Tibial nerve (tissue), 4 donors: ENCODE measurements at places on chromosomes 11 and 22. TPM values are rescaled to one million over a fixed set of nuclear protein-coding genes. Genes with fewer than 3 reads are reported as not detected.

DNA sequence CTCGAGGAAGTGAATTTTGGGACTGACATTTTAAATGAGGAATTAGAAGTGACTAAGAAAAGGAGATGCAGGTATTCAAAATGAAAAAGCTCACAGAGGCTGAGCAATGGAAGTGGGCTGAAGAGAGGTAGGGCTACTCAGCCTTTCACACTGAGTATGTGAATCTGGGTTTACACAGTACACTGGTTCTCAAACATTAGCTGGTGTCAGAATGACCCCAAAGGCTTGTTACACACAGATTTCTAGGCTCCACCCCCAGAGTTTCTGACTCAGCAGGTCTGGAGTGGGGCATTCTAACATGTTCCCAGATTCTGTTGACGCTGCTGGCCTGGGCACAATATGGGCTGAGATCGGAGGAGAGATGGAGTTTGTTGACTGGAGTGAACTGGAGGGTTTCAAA is 32.8 kb downstream of the CADM1 start:
- H3K36me3 ChIP-seq = no peaks in the 10 kb centered on the region
- DNase-seq = no peak
- no peaks in the 10 kb centered on the region for H3K27me3 ChIP-seq
- H3K27ac ChIP-seq = peak overlapping the region; percentile 53

- peaks cover 31% of the 10 kb centered on the region for H3K27me3 ChIP-seq
- H3K36me3 ChIP-seq = no peaks in the 10 kb centered on the region
- no peak for DNase-seq
- H3K4me1 ChIP-seq = no peaks in the 10 kb centered on the region
- no peak overlapping the region for H3K4me3 ChIP-seq
- no peak overlapping the region for H3K27ac ChIP-seq
These were observed 25.8 kb upstream of the CACNG2 start for GRCh38 chr22:36729321-36729720.

DNA sequence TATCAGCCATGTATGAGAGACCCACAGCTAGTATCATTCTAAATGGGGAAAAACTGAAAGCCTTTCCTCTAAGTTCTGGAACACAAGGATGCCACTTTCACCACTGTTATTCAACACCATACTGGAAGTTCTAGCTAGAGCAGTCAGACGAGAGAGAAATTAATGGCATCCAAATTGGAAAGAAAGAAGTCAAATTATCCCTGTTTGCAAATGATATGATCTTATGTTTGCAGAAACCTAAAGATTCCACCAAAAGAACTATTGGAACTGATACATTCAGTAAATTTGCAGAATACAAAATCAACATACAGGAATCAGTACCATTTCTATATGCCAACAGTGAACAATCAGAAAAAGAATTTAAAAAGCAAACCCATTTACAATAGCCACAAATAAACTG is 226.0 kb downstream of the TRPC6 start:
- H3K27ac ChIP-seq = no peak overlapping the region
- no peaks in the 10 kb centered on the region for H3K4me1 ChIP-seq
- H3K4me3 ChIP-seq = no peak overlapping the region
- H3K27me3 ChIP-seq = no peaks in the 10 kb centered on the region

- H3K36me3 ChIP-seq = no peaks in the 10 kb centered on the region
- H3K27ac ChIP-seq = no peak overlapping the region
- no peak for DNase-seq
These were observed 253.1 kb upstream of the B3GAT1 start for GRCh38 chr11:134665188-134665535.

GRCh38 chr11:75572744-75573143 is 10.7 kb downstream of the SERPINH1 start:
- H3K4me3 ChIP-seq = no peak overlapping the region
- H3K27me3 ChIP-seq = no peaks in the 10 kb centered on the region
- H3K36me3 ChIP-seq = peaks cover 16% of the 10 kb centered on the region
- no peak for DNase-seq
- peaks cover 43% of the 10 kb centered on the region for H3K4me1 ChIP-seq

GRCh38 chr11:16787035-16787742 is 48.7 kb downstream of the C11orf58 start:
- no peak overlapping the region for H3K27ac ChIP-seq
- no peaks in the 10 kb centered on the region for H3K4me1 ChIP-seq
- H3K27me3 ChIP-seq = no peaks in the 10 kb centered on the region

DNA sequence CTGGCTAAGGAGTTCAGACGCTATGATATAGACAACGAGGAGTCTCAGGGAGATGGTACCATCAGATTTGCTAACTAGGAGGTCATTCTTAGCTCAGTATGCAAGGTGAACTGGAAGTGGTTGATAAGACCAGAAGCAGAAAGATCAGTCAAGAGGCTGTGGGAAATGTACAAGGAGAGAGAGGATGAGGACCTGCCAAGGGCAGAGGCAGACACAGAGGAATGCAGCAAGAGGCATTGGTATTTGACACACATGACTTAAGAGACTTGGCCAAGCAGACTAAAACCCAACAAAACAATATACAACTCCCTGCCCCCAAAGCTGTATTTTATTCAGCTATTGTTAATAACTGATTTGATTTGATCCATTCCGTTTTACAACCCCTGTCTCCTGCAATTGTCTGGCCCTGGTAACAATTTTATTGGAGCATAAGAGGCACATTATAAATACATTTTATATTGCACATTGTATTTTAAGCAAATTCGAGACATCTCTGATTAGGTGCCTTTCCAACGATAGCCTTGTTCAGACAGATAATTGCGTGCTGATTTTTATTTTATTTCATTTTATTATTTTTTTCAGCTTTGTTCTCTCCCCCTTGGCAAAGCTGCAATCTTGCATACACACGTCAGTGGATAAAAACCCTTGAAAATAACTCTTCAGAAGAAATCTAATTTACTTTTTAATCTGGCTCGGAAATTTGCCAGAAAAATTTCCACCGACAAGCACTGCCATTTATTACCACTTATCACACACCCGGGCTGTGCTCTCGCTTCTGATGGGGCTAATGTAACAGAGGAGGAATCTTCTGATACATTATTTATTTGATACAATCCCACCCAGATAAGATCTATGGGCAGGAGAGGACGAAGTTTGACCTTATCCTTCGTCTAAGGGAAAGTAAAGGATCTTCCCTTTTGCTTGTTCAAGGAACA is 237.8 kb downstream of the NXPE2 start:
- H3K27ac ChIP-seq = no peak overlapping the region
- H3K27me3 ChIP-seq = no peaks in the 10 kb centered on the region
- DNase-seq = no peak
- no peaks in the 10 kb centered on the region for H3K36me3 ChIP-seq
- no peak overlapping the region for H3K4me3 ChIP-seq

DNA sequence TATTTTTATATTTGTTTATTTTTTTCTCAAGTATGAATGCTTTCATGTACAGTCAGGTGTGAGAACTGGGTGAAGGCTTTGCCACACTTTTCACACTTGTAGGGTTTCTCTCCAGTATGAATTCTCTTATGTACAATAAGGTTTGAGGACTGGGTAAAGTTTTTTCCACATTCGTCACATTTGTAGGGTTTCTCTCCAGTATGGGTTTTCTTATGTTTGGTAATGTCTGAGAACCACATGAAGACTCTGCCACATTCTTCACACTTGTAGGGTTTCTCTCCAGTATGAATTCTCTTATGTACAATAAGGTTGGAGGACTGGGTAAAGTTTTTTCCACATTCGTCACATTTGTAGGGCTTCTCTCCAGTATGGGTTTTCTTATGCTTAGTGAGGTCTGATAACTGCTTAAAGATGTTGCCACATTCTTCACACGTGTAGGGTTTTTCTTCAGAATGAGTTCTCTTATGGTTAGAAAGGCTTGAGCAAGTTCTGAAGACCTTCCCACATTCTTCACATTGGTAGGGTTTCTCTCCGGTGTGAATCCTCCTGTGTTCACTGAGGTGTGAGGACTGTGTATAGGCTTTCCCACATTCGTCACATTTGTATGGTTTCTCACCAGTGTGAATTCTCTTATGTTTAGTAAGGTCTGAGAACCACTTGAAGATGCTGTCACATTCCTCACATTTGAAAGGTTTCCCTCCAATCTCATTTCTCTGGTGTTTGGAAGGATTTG is 19.7 kb downstream of the ZNF195 start:
- no peak overlapping the region for H3K27ac ChIP-seq
- H3K4me1 ChIP-seq = no peaks in the 10 kb centered on the region
- no peak overlapping the region for H3K4me3 ChIP-seq
- peaks cover 88% of the 10 kb centered on the region for H3K36me3 ChIP-seq

DNA sequence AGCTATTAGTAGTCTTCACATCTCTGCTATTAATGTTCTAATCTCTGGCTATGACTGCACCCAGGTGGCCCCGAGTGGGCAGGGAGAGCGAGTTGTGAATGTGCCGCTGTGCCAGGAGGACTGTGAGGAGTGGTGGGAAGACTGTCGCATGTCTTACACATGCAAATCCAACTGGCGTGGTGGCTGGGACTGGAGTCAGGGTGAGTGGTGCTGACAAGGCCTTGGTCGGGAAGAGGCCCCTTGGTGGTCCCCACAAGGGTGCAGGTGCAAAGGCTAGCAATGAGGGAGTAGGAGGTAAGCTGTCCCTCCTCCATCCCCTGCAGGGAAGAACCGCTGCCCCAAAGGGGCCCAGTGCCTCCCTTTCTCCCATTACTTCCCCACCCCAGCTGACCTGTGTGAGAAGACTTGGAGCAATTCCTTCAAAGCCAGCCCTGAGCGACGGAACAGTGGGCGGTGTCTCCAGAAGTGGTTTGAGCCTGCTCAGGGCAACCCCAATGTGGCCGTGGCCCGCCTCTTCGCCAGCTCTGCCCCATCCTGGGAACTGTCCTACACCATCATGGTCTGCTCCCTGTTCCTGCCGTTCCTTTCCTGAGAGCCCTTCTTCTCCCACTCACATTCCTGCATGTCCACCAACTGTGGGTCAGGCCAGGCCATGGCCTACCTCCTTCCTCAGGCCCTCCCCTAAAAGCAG is 2.9 kb downstream of the IZUMO1R start:
- no peaks in the 10 kb centered on the region for H3K27me3 ChIP-seq
- H3K27ac ChIP-seq = no peak overlapping the region
- H3K4me3 ChIP-seq = no peak overlapping the region
- H3K36me3 ChIP-seq = no peaks in the 10 kb centered on the region

DNA sequence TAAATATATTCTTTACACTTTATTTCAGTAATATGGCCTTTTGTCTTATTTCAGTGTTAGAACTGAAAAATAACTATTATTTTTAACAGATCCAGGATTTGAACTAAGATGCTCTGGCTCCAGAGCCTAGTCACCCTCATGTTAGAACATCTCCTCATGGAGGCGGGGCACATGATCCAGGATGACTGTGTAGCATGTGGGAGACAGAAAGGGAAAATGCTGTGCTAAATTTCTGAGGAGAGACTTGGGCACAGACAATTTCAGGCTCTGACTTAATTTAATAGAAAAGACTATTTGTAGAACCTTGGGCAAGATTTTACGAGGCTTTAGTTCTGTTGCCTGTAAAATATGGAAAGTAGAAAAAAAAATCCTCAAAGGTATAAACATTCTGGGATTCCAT is 24.1 kb downstream of the CTSC start:
- no peak overlapping the region for H3K4me3 ChIP-seq
- no peak overlapping the region for H3K27ac ChIP-seq
- H3K36me3 ChIP-seq = no peaks in the 10 kb centered on the region
- peaks cover 18% of the 10 kb centered on the region for H3K4me1 ChIP-seq
- H3K27me3 ChIP-seq = no peaks in the 10 kb centered on the region
- DNase-seq = no peak

Gene CYTH4
- 23.1 TPM for total RNA-seq

Gene NXF1
- total RNA-seq = 94.4 TPM

Gene DTX4
- 17.7 TPM for total RNA-seq

Gene TTC17
- total RNA-seq = 122 TPM

Gene SCGB1D2
- total RNA-seq = not detected

Gene CD44
- total RNA-seq = 180 TPM

Gene KMT5B
- total RNA-seq = 47.1 TPM
